ENCODE measurements at places on chromosomes 2 and 18.

DNA sequence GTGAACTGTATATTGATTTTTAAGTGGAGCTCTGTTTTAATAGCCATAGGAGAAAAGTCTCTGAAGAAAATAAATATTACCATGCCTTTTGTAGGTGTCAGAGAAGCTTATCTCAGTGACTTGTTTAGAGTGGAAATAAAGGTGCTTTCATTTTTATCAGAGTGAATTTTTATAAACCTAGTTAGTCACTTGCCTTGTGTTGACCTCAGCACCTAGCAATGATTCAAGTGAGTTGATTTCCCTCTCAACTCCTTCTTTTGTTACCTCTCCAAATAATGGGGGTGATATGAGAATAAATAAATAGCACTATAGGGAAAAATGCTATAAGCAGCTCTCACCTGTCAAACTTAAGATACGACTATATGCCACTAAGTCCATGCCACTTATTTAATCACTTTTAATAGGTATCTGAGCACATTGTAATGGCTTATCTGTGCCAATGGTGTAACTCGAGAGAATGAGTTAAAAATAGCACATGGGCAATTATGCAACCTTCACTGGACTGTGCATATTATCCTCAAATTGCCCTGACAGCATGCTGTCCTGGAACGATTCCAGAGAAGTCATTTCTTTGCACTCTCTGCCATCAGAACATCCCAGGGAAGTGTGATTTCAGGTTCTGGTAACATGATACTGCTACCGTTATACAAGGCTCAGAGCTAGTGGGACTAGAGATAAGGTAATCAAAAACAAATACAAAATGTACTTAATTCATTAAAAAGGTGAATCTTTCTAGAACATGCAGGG lies 290.8 kb downstream of the CCDC85A start:
- no peak for DNase-seq

- DNase-seq = no peak
These were observed 556.2 kb upstream of the ZEB2 start for GRCh38 chr2:145076085-145076484.

GRCh38 chr2:178415979-178416378 lies 35.0 kb downstream of the PRKRA start:
- DNase-seq = no peak

DNA sequence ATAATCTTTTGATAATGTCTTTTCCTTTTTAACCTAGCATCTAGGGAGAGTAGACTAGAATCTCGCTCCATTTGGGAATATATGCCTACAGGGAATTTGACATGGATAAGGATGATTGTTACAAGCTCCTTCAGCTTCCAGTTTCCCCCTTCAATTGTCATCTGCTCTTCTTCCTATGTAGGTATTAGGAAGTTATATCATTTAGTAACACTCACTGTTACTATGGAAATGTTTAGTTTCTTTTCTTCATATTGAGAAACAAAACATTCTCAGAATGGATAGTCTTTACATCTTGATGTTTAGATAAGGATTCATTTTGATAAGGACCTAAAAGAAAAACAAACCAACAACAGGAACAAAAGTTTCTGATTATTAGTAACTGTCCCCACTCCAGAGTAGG lies 127.6 kb downstream of the PHLPP1 start:
- no peak for DNase-seq

- DNase-seq = no peak
These were observed 5.4 kb downstream of the PDK1 start for GRCh38 chr2:172561270-172561669.

- no peak for DNase-seq
These were observed 12.4 kb downstream of the TNS1 start for GRCh38 chr2:217990389-217990788.

- no peak for DNase-seq
These were observed 17.5 kb upstream of the LIPG start for GRCh38 chr18:49544362-49544761.

- no peak for DNase-seq
These were observed 677 bp upstream of the SMAD4 start for GRCh38 chr18:51029378-51029693.

DNA sequence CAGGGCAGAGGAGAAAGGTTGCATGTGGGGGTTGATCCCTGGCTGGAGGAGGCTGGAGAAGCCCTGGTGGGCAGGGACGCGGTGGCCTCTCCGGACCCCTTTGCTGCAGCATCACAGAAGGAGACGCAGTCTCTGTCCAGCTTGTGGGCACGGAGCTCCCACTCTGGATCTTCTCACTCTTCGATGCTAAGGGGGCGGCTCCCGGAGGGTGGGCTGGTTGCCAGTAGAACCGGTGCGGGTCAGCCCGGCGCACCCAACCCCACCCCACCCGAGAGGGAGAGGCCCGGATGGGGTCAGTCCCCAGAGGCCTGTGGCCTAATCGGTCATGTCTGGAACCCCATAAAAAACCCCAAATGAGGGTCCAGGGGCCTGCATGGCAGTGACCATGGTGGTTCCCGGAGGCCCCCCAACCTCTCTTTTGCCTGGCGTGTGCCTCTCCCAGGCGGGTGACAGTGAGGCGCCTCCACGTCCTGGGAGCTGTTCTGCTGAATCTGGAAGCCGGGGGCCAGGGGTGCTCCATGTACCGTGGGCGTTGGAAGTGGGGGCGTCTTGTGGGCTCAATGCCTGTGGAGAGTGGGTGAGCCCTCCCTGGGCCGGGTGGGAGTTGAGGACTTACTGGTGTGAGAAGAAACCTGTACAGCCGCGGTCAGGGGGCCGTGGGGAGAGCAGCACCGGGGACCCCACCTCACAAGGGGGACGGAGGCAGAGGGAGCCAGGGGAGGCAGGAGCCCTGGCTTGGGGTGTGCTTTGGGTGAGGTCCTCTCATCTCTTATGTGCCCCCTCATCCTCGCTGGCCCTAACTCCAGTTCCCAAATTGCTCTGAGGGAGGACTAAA lies 79.6 kb downstream of the RTP5 start:
- DNase-seq = no peak

- no peak for DNase-seq
These were observed 9.6 kb upstream of the NT5C1B start for GRCh38 chr2:18598848-18599484.

DNA sequence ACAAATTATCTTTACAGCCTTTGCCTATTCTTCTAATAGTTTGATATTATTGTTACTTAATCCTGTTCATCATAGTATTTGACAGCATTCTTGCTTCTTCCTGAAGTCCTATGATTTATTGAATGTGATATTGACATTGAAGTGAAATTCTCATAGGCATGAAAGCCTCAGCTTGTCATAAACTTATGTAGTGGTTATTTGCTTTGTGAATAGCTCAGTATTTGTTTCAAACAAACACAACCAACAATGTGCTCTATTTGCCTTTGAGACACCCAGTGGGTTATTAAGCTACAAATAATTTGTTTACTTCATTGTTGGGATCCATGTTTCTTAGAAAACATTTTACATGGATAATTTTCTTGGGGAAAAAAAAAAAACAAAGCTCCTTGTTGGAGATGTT lies 57.2 kb downstream of the TTC39C start:
- no peak for DNase-seq

GRCh38 chr2:12884713-12885282 lies 168.1 kb downstream of the TRIB2 start:
- DNase-seq = no peak

DNA sequence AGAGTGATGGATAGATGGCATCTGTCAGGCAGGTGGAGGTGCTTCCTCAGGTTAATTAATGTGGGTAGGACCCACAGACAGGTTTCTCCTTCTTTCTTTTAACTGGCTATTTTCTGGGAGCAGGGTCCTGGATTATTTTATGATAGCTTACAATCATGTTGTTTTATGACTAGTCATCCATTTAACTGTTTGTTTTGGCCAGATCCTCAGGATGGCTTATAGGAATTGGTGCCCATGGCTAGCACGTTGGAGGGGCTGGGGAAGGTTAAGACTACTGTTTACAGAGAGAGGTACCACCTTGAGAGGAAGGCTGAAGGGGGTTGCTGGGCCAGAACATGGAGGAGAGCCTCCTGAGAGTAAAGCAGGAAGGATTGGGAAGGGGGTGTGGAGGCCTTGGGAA lies 78.0 kb upstream of the MGAT5 start:
- no peak for DNase-seq

- DNase-seq = no peak
These were observed 13.5 kb upstream of the DNMT3A start for GRCh38 chr2:25355270-25355669.

DNA sequence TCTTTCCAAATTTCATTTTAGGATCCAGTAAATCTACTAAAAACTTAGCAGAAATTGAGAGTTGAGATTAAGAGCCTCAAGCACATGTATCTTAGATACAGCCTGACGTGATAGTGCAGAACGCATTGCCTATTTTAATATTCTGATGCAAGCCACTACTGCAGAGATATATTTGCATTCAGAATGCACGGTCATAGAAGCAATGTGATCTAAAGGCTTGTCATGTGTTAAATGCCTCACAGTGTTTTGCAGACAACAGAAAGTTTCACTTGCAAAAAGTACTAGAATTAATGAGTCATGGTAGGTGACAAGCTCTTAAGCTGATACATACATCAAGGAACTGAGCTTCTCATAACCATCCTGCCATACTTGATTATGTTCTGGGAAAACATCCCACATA lies 886.7 kb upstream of the CHAC2 start:
- DNase-seq = no peak

DNA sequence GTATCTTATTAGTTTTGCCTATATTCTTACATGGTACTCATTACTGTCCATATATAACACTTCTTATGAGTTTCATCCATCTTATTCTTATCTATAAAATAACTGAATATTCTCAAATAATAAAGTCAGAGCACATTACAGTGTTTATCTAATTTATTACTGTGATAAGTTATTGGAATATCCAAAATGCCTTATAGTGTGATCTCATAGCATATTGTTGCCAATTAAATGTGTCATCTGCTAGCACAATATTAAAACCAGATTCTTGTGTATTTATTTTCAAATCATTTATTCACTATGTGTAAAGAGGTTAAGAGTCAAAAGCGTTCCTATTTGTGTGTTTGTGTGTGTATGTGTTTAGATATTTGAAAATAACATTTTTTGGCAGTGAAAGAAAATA lies 151.9 kb downstream of the WDR7 start:
- DNase-seq = no peak

DNA sequence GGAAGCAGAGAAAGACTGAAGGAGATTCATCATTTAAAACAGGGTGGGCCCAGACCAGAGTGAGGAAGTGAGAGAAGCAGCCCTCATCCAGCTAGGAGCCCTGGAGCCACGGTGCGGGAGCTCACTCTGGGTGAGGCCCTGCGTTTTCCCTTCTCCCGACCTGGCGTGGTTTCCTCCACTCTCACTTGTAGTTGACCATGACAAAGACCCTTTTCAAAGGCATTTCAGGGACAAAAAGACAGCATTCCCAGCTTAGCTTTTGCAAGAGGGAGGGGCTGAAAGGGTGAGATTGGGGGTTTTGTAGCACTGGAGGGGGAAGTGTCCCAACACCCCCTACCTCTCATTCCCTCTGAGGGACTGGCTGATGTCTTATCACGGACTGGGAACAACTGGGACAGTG lies 56.6 kb downstream of the TRPM8 start:
- no peak for DNase-seq

DNA sequence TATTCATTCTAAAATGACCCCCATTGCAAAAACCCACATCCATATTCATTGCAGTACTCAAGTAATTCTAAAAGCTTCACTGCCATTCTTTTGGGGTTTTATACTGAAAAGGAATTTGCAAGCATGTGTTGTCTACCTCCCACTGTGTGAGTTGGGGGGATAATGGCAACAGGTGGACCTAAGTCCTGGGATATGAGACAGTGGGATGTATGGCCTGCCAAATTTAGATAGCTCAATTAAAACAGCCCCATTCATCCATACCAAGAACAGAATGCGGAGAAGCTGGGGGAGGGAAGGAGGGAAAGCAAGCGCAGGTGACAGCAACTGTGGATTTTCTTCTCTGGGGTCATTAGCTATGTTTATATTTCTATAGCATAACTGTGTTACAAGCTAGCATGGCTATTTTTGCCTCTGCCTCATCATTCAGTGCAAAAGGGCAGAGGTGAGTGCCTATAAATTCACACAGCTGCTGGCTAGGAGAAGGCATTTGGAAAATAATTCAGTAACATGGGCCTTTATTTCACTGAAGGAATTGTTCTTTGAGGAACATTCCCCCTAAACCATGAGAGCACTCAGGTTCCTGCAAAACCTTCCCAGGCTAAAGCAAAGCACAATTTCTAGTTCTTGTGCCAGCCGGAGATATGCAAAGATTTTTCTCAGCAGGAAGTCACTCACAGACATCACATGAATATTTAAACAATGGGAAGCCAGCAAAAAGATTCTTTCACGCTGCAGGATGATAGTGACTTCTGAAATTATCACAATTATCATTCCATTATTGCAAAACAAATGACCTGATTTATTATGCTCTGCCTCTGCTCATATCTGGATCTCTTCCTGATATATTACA lies 393.9 kb upstream of the ACVR2A start:
- no peak for DNase-seq

DNA sequence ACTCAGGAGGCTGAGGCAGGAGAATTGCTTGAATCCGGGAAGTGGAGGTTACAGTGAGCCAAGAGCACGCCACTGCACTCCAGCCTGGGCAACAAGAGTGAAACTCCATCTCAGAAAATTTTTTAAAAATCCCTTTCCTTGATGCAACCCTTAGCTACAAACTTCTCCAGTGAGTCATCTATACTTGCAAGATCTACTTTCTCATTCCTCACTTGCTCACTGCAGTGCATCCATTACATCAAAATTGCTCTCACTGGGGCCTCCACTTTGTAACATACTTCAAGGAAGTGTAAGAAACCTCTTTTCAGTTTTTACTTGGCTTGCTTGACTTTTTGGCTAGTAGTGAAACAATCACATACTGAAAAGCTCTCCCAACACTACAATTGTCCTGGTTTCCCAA lies 65.3 kb downstream of the REEP1 start:
- no peak for DNase-seq

DNA sequence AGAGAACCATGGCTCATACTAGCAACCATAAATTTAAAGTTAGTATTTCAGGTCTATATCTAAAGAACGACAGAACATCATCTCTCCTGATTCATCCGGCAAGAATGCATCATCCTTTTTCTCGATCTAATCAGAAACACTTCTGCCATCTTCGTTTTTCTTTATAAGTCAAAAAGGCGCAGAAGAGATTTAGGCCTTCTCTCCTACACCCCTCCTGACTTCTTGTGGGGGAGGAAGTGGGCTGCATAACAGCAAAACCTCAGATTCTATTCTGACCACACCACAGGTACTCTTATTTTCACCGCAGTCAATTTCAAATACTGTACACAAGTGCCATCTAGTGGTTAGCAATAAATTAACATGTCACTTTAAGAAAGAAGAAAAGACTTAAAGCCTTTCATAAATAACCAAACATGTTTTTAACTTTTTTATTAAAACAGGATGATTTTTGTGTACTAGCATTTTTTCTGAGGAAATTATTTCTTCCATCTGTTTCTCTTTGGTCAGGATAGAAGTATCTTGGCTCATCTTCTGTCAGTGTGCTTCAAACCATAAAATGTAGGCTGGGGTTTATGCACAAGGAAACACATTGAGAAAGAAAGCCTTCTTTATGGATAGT lies 48.4 kb upstream of the PIK3C3 start:
- peak; percentile 40 for DNase-seq
